Activated CD4-positive, alpha-beta T cell treated with anti-CD3 and anti-CD28 coated beads, Interleukin-2, amount 50 U/mL, for 24 hours (primary cell): ENCODE measurements at places on chromosomes 7 and 10.
A peak's percentile ranks its signal among the peaks of the same experiment; 100 is the strongest.

DNA sequence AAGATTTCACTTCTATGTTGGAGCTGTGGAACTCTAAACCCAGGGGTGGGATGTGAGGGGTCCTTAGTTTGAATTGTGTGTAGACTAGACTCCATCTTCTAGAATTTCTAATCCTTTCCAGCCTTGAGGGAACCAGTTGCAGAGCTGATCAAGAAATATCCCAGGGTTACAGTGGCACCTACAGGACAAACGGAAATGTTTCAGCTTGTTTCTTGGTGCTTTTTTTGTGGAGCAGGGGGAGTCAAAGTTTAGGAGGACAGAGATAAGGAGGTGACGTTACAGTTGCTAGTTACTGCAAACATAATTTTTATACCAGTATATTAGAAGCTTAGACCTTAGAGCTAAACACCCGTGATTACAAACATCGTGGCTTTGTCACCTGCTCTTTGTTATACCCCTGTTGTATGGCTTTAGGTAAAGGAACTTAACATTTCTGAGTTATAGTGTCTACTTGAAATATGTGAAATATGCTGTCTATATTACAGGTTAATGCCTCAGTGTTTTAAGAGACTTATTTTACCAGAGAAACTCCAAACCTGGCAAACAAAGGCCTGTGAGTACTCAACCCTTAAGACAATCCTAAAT, 84.5 kb upstream of the DYNC1I1 start:
- no peak for DNase-seq

GRCh38 chr7:19116121-19117090, 1.0 kb downstream of the TWIST1 start:
- no peak for DNase-seq

GRCh38 chr7:102106625-102107024, 180.0 kb upstream of the SH2B2 start:
- DNase-seq: no peak

DNA sequence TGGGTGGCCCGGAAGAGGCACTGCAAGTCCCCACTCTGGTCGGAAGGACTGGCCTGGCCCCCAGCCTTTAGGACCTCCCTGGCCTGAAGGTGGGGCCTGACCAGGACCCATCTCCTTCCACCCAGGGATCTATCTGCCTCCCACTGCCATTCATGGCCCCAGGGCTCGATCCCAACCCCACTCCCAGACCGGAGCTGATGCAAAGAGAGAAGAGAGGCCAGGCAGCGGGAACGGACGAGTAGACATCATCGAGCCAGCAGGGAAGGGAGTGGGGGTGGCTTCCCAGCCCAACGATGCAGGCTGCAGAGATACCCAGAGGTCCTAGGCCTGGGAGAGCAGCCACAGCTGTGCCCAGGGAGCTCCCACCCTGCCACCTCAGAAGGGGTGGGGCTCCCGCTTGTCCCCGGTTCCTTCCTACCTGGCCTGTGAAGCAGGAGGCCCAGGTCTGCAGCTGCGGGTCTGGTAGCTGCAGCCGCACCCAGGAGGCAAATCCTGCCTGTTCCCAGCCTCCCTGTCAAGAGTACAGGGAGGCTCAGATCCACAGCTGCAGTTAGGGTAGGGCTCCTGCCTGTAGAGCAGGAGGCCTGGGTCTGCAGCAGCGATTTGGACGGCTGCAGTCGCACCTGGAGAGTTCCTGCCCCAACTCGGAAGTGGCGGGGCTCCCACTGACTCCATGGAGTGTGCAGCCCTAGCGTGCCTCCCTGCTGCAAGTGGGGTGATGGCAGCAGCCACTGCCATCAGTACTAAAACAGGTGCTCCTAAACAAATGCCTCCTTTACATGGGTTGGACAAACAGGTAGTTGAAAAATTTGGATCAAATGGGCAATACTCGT, 1151.0 kb upstream of the PHF14 start:
- DNase-seq: no peak

GRCh38 chr7:19161671-19162070, 16.4 kb upstream of the FERD3L start:
- no peak for DNase-seq

GRCh38 chr7:101031082-101031481, 11.2 kb downstream of the MUC17 start:
- DNase-seq: no peak

DNA sequence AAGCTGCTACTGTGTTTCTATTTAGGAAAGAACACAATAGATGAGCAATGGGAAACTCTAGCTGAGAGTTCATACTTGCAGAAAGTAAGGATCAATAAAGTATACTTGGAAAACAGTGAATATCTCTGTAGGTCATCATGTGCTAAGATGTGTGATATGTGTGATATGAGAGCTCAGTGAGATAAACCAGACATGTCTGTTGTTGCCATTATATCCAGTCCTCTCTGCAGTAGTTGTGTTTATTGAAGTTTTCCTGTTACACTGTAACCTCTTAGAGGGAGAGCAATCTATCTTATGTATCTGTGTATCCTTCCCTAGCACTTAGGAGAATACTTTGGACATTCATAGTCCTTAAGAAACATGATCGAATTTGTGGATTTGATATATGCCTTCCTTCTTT, 19.1 kb downstream of the TRUB1 start:
- no peak for DNase-seq

DNA sequence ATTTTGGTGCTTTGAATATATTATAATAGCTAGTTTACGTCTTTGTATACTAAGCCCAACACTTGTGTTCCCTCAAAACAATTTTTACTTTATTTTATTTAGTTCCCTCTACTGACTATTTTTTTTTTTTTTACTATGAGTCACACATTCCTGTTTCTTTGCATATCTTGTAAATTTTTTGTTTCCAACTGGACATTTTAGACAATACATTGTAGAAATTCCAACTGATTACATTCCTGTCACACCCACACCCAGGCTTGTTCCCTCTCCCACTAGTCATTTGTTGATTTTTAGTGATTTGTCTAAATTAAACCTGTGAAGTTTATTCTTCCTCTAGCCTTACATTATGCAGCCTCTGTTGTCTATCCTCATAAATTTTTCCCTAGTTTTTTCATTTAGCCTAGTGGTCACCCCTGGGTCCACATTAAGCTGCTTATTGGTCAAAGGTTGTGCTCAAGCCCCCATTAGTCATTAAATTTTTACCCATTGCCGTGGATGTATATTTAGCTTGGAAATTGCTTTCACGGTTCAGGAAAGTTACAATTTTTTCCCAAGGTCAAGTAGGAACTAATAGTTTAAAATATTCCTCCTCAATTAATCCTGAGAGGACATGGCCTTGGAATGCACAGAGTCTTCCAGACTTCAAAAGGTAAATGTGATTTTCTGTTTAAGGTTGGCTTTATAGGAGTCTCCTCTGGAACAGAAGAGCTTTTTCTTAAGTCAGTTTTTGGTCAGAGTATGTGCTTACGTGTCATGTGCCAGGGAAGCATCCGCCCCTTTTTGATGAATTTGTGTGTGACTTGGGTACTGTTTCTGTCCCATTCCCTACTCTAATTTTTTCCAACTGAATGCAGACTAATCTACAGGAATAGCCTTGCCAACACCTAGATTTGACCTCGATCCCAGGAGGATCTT, 207.6 kb upstream of the TMEM72 start:
- DNase-seq: no peak

GRCh38 chr7:23106057-23106822, 655 bp downstream of the KLHL7 start:
- peak; percentile 17 for DNase-seq

GRCh38 chr10:70964245-70964644, 75.9 kb upstream of the PCBD1 start:
- DNase-seq: no peak

DNA sequence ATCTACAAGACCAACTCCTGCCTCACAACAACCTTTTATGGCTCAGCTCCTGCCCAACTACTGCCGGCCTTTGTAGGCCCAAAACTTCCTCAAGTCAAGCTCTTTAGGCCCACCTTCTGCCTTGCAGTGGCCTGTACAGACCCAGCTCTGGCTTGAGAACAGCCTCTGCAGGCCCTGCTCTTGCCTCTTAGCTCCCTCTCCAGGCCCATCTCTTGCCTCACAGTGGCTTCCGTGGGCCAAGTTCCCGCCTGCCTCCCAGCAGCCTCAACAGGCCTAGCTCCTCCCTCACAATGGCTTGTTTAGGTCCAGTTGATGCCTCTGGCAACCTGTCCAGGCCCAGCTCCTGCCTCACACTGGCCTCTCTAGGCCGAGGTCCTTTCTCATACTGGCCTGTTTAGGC, 32.4 kb upstream of the VKORC1L1 start:
- no peak for DNase-seq

GRCh38 chr7:39085590-39086049, 107.9 kb downstream of the POU6F2 start:
- no peak for DNase-seq

- DNase-seq: no peak
These were observed 17.0 kb downstream of the GHRHR start for GRCh38 chr7:30980751-30981150.

GRCh38 chr10:97810446-97810845, 38.6 kb upstream of the SFRP5 start:
- DNase-seq: no peak
